ENCODE measurements at places on chromosomes 6 and 20.

- peak; percentile 46 for DNase-seq
These were observed 65.5 kb upstream of the F13A1 start for GRCh38 chr6:6386010-6386409.

DNA sequence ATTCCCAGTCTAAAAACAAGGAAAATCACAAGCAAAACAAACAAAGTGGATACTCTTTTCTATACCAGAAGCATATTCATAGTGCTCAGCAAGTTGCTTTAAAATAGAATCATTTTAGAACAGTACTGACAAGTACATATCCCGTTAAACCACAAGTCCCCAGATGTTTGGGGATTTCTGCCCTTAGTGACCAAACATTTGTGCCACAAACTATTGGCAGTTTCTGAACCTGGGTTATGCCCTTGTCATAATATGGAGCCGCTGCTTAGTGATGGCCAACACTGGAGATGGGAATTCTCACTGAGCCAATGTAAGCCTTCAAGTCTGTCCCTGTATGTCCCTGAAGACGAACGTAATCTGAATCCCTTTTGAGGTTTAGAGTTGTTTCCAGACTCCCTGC, 436.7 kb upstream of the JAG1 start:
- DNase-seq, result no peak

DNA sequence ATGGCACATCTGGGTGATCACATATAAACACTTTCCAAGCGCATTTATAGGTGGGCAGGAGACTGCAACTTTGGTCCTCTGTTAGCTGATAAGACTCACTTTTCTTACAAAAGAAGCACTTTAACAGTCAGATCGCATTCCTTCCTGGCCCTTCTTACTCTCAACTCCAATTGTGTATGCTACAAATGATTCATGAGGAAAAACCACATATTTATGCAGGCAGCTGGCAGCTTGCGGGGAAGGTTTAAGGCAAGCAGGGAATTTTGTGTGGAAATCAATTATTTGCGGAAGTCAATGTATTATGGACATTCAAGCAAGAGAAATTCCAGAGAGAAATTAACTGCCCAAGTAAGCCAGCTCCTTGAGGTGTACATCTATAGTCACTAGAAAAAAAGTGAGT, 194.0 kb downstream of the PKHD1 start:
- no peak for DNase-seq

GRCh38 chr6:105301072-105301503, 101.8 kb downstream of the PREP start:
- DNase-seq, result no peak

- DNase-seq, result no peak
These were observed 30.0 kb upstream of the PRND start for GRCh38 chr20:4691753-4692152.

DNA sequence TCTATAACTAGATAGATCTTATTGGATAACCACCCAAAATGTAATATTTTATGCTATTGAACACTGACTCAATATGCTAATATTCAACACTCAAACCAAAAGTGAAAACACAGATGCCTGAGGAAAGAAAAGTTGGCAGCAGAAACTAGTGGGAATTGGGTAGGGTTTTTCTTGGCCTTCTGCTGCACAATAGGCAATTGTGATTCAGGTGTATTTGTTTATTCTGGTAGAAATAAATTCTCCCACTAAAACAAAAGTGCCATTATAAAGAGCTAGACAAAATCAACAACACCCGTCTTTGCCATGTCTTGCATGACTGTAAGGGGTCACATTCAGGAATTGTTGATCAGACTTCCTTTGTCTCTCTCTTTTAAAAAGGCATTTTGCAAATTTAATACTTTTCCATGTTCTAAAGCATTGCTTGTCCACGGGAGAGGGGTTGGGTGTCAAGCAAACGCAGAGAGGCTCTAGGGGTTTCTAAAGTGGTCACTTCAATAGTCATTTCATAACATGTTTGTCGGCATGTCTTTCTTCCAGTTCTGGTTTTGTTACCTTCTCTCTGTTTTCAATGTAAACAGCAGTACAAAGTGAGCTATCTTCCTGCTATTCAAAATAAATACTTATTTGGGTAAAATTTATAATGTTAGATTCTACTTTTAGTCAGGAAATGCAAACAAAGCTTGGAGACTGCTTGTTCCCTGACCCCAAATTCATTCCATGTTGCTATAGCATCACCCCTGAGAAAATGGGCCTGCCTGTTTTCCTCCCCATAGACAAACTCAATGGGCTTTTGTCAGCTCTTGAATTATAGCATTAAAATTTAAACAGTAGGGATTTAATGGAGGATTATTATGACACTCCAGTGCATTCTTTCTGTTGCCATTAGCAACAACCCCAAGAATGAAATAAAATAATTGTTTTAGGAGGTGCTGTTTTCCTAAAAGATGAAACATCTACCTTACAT, 217.0 kb upstream of the CCN2 start:
- DNase-seq, result no peak

DNA sequence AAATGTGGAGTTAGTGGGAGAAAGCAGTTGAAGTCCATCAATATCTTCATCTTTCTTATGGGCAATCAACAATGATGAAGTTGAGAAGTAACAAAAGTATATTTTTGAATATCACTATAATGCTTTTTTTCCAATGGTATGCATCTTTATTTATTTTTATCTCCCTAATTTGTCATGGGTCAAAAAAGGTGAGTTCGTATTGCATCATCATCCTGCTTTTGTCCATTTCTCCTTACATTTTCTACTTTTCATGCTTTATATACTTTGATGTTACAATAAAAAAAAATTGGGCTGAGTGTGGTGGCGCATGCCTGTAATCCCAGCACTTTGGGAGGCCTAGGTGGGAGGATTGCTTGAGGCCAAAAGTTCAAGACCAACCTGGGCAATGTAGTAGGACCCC, 101.2 kb upstream of the STXBP5 start:
- DNase-seq, result no peak

GRCh38 chr6:15763837-15764236, 101.0 kb upstream of the DTNBP1 start:
- DNase-seq, result no peak
